ENCODE measurements at places on chromosomes 13 and 19.
A peak's percentile ranks its signal among the peaks of the same experiment; 100 is the strongest.

DNA sequence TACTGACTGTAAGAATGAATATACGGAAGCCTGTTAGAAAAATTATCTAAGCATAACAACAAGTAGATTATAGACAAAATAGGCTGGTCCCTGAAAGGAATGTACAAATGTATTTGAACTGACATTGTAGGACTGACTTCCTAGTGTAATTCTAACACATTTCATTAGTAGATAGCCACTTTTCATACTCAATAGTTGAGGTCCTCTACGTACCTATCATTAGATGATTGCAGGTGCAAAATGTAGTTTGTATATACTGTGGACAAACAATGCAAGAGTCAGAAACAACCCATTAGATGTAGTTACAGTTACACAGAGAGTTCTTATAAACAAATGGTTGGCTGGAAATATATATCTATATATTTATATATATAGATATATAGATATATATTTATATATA is 402.3 kb upstream of the SLITRK6 start:
- DNase-seq = no peak

- DNase-seq = peak; percentile 14
Observed at GRCh38 chr19:46812977-46813838, 24.8 kb upstream of the SLC1A5 start.

DNA sequence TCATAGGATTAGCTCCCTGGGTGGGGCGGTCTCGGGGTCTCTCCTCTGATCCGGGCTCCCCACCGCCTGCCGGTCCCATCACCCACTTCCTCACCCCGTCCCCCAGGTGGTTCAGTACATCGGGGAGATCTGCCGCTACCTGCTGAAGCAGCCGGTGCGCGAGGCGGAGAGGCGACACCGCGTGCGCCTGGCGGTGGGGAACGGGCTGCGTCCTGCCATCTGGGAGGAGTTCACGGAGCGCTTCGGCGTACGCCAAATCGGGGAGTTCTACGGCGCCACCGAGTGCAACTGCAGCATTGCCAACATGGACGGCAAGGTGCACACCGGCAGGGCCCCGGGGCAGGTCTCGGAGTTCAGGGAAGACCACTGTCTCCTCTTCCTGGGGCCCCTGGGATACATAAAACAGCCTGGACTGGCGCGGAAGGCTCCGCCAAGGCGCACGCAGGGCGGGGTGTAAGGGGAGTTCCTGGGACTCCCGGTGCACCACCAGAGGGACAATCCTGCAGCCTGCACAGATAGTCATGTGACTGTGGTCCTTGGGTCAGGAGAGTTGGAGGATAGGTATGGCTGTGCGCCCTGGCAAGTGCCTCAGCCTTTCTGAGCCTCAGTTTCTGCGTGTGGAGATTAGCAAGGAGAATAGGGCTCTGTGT is 14.2 kb upstream of the PGLS start:
- DNase-seq = no peak

DNA sequence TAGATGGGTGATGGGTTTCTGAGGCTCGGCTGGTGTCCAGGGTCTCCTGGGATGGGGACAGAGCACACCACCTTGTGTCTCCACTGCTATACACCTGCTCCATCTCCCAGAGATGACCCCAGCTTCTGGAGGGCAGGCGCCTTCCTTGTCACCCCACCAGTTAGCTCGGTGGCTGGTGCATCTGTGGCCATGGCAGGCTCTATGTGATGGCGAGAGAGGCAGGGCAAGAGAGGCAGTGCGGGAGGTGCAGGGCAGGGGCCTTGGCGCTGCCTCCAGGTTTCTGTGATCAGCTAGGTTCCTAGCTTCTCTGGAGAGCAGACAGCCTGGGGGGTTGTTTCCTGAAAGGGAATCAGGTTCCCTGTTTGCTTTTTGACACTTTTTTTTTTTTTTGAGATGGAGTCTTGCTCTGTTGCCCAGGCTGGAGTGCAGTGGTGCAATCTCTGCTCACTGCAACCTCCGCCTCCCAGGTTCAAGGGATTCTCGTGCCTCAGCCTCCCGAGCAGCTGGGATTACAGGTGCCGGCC is 69.0 kb upstream of the ZNF536 start:
- no peak for DNase-seq

DNA sequence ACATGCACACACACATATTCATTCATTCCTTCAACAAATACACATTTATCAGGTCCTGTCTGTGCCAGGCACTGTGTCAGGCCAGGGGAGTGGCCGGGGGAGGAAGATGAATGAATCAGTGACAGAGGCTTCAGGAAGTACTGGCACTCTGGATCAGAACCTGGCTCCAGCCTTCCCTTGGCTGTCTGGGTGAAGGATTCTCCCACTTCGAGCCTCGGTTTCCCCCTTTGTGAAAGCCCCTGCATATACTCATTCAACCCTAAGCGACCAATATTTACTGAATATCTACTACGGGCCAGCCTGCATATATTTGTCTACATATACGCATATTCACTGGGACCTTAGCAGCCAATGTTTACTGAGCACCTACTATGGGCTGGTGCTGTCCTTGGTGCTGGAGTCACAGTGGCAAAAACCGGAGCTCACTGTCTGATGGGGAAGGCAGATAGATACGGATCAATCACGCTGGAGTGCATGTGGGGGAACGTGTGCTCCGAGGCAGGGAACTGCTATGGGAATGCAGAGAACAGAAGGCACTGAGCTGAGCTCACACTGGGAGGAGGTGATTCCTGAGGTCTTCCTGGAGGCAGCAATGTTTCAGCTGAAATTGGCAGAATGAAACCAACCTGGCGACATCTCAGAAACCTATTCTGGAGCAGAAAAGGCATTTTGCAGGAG is 636 bp upstream of the ZNF579 start:
- DNase-seq = no peak

GRCh38 chr19:56862741-56863140 is 22.2 kb upstream of the PEG3 start:
- DNase-seq = no peak

GRCh38 chr13:79767126-79767525 is 286.2 kb downstream of the NDFIP2 start:
- no peak for DNase-seq

DNA sequence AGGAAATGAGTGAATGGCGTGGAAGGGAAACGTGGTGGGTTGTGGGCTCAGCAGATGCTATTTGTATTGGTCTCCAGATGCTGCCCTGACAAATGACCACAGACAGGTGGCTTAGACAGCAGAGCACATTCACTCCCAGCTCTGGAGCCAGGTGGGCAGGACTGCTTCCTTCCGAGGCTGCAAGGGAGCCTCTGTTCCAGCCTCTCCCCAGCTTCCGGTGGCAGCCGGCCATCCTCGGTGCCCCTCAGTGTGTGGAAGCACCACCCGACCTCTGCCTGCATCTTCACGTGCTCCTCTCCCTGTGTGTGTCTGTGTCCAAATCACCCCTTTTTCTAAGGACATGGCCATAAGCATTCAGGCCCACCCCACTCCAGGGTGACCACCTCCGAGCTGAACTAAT is 105.1 kb downstream of the SOX1 start:
- no peak for DNase-seq

DNA sequence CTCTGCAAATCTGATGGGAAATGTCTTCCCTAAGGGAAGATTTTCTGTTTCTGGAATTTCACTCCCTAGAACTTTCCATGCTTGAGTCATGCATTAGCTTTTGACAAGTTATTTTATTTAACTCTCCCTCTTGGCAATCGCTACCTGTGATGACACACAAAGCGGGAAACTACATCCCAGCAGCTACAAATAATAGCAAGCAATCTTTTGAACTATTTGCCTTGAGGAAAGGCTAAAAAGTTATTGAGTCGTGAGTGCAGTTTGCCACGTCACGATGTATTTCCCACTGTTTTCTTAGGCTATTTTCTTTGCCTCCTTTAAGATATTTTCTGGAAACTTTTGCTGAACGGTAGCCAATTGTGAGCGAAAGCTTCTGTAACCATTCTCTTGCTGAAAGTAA is 353.3 kb upstream of the HTR2A start:
- peak; percentile 6 for DNase-seq

DNA sequence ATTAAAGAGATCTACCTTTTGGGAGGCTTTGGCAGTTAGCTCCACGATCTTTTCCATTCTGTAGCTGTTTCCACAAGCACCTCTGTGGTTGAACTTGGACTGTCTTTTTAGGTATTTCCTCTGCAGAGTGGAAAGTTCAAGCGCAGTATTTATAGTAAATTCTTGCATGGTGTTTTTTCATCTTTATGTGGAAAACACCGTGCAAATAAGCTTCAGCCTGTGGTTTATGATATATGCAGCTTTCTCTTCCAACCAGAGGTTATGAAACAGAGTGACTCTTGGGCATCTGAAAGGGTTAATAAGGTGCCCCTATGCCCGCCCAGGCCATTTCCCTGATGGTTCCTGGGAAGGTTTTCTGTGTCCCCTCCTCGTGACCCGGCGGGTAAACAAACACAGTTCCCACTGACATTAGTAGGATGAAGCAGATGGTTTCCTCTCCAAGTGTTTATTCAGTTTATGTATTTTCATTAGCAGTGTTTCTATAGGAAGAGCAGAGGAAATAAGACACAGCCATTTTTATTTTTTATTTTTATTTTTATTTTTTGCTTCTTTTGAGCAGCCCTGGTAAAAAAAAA is 39.7 kb upstream of the RNF113B start:
- DNase-seq = no peak

DNA sequence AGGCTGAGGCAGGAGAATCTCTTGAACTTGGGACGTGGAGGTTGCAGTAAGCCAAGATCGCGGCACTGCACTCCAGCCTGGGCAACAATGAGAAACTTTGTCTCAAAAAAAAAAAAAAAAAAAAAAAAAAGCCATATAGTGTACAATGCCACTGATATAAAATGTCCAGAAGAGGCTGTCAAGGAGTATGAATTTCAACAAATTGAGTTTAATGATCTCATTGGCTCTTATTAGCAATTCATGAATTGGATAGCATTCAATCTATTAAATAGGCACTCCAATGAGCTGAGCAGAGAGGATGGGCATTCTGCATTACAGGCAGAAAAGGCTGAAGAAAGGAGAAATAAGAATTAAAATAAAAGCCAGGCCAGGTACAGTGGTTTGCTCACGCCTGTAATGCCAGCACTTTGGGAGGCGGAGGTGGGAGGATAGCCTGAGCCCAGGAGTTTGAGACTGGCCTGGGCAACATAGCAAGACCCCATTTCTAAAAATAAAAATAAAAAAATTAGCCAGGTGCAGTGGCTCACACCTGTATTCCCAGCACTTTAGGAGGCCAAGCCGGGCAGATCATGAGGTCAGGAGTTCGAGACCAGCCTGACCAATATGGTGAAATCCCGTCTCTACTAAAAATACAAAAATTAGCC is 757 bp upstream of the LMNB2 start:
- DNase-seq = no peak

DNA sequence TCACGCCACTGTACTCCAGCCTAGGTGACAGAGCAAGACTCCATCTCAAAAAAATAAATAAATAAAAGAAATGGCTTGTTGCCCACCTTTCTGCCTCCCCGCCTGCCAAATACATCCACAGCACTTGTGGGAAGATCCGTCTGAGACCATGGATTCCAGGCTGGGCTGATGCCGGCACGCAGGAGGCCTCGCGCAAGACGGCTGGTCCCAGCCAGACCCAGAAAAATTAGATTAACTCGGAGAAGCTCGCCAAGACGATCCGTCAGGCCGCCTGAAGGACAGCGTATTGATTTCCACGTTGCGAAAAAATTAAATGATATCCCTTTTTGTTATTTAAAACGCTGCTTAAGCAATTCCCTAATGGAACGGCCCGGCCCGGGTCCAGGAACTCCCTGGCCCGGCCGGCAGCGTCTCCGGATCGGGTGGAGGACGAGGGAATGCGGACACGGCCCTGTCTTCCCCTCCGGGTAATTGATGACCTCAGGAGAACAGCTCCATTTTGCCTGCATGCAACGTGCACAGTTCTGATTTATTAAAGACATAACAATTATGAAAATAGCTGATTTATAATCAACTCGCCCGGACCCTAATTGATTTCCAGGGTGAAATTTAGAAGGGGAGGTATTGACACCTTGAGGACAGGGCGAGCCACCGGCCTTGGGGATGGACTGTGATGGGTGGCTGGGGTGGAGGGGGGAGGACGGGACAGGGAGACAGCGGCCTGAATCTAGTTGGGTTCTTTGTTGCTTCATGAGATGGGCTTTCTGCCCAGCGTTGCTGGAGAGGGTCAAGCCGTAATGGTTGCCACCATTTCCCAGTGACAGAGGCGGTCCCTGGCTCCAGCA is 52.1 kb downstream of the ZNRF4 start:
- DNase-seq = no peak

- no peak for DNase-seq
Observed at GRCh38 chr13:110915874-110916206, 971 bp upstream of the ANKRD10 start.

- no peak for DNase-seq
Observed at GRCh38 chr19:46724468-46724867, 7.6 kb upstream of the PRKD2 start.

GRCh38 chr13:77579959-77580358 is 44.5 kb downstream of the SCEL start:
- DNase-seq = no peak

DNA sequence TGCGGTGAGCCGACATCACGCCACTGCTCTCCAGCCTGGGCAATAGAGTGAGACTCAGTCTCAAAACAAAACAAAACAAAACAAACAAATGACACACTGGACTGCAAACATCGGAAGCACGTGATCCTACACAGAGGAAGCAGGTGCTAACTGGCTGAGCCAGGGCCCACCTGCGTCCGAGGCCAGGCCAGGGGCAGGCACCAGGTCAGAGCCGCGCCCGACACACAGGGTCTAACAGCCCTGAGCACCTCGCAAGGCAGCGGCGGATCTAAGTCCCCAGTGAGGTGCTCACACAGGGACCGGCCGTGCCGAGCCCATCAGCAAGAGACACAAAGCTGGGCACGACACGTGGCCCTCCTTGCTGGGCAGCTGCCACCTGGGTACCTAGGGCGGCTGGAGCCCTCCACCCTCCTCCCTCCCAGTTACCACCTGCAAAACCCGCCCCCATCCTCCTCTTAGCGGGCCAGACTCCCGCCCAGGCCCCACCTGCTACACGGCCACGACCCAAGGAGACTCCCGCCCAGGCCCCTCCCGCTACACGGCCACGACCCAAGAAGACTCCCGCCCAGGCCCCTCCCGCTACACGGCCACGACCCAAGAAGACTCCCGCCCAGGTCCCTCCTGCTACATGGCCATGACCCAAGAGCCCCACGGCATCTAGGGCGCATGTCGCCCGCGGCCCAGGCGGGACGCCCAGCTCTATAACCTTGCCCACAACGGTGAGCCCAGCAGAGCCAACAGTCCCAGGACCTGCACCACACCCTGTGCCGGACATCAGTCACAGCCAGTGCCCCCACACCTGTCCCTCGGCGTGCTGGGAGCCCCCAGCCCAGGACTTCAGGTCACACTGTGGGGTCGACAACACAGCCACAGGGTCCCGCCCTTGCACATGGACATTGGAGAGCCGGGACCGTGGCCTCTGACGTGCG is 15.6 kb downstream of the AP3D1 start:
- no peak for DNase-seq

DNA sequence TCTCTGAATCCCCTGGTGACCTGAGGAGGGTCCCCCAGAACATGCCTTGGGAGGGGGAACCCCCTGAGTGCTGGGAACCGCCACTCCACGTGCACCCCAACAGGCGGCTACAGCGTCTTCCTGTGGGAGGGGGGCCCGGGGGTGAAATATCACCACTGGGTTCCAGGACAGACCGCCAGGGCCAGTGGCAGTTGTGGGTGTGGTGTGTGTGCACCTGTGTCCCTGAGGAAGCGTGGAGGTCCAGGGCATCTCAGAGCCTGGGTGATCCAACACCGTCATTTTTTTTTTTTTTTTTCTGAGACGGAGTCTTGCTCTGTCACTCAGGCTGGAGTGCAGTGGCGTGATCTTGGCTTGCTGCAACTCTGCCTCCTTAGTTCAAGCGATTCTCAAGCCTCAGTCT is 4.2 kb downstream of the ADGRE5 start:
- DNase-seq = no peak
